LHCN-M2 (cell line): ENCODE measurements at places on chromosomes 7 and 10.
A peak's percentile ranks its signal among the peaks of the same experiment; 100 is the strongest.

GRCh38 chr10:16986406-16987205, 143.0 kb downstream of the CUBN start:
- peak; percentile 98 for DNase-seq

- peak; percentile 84 for DNase-seq
These were observed 116.1 kb downstream of the RNF216 start for GRCh38 chr7:5665094-5666025.

- DNase-seq, result no peak
These were observed 16.7 kb upstream of the PLXNA4 start for GRCh38 chr7:132592936-132593335.

GRCh38 chr10:112951359-112952281, 1.6 kb downstream of the TCF7L2 start:
- peak; percentile 81 for DNase-seq

DNA sequence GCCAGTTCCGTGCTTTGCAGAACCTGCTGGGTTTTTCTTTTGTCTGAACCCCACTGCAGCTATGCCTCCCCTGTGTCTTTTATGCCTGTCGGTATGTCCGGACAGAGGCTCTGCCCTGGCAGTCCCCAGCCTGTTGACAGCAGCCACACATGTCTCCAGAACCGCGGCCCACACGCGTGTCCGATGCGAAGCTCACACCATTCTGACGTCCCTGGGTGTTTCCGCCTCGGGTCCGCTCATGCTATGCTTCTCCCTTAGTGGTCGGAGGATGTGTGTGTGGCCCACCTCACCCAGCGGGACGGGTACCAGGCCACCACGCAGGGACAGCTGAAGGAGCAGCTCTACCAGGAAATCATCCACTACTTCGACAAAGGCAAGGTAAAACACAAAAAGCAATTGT, 164.6 kb upstream of the NPS start:
- DNase-seq, result no peak

DNA sequence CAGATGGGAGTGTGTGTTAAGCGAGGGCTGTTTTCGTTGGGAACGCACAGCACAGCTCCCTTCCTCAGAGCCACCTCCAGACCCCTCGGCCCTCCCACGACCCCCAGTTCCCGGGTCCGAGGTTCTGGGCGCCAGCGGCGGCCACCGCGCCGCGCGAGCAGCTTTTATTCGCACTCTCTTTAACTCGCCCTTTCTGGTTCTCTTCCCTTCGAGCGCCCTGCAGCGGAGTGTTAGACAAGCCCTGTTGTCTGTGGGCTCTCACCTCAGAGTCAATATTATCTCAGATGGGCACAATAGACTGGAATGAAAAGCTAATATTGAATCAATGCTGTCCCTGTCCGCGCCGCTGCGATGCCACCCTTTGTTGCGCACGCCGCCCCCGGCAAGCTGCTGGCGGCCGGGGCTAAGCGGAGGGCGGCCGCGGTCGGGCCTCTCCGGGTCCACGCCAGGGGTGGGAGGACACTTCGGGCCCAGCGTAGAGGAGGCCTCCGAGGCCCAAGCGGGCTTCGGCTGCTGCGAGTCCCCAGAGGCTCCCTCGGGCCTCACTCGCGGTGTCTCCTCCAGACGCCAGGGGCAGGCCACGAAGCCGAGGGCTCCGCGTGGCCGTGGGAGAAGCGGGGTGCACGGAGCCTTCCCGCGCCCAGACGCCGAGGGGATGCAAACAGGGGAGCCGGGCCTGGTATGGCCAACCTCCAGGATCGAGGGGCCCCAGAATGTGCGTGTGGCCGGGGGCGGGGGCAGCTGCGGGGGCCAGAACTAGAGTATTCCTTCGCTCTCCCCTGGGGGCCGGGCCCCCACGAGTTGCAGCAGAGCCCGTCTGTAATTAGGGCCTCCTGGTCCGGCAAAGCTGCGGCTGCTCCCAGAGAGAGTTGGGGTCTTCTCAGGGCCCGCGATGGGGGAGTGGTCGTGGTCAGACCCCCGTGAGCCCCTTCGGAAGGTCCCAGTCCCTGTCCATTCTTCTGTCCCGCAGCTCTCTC, 7.9 kb upstream of the EMX2 start:
- no peak for DNase-seq
